ENCODE measurements at places on chromosomes 13 and 19.

DNA sequence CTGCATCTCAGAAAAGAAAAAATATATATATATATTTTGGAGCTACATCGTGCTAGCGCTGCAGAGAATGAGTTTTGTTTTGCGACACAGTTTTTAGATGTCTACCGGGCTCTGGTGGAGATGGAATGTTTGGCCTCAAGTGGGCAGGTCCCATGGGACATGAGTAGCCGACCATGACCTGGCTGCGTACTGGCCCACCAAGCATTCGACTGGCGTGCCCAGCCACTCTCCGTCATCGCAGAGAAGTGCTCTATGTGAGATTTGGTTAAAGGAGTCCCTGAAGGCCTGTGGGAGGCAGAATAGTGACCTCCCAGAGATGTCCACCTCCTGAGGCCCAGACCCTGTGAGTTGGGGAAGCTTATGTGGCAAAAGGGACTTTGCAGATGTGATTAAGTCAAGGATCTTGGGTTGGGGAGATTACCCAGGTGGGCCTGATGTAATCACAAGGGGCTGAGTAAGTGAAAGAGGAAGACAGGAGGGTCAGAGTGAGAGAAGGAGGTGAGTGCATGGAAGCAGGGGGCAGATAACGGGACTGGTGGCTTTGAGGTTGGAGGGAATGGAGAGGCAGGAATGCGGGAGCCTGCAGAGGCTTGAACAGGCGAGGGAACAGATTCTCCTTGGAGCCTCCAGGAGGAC, 821 bp upstream of the LILRB4 start:
- no peak for DNase-seq

DNA sequence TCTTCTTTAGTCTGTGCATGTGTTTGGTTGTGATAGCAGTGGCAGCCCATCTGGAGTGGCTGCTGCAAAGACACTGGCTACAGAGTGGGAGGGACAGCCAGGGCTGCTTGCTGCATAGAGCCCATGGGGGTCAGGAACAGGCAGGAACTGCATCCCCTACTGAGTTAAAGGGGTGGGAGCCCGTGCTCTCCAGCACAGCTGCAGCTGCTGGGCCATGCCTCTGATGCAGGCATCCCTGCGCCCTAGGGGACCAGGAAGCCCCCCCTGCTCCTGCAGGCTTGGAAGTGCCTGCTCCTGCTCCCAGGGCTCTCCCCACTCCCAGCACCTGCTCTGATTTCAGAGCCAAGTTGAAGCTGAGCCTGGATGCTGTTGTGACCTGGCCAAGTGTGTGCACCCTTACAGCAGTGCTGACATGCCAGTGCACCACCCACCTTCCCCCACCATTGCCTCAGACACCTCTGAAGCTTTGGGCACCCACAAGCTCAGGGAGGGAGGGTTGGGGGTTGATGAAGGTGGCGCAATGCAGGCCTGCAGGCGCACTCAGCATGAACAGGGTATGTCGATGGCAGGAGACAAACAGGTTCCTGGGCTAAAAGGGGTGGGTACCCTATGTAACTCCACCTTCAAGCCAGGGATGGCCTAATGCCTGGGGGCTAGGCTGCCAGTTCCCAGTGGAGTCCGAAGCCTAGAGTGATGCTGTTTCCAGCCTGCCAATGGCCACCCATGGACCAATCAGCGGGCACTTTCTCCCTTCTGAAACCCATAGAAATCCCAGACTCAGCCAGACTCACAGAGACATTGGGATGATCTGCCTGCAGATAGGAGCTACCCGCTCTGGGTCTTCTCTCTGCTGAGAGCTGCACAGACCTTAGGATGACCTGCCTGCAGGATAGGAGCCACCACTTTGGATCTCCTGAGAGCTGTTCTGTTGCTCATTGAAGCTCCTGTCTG, 919.9 kb upstream of the MIR17HG start:
- peak; percentile 13 for DNase-seq

DNA sequence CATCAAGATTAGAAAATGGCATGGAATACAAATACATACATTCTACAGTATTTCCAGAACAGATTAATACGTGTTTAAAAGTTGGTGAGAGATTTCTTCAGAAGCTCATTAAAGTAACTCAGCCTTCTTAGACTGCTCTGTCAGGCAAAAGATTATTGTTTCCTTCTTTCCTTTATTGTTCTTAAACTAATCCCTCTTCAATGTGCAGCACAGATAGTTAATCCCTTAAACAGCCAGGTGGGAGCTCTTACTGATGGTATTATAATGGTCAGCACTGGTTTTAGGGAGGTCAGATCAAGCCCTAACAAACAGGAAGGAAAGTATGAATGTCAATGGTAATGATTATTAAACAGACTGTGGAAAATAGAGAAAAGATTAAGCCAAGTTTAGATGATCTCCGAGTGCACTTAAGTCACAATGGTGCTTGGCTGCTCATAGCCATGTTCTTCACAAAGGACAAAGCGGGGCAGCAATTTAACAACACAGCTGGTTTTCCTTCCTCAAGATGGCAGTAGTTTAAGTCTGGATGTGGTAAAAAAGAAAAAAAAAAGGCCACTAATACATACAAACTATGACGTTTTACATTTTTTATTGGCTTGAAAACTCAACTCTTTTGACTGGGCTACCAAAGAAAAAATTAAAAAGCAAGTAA, 992.6 kb downstream of the PCDH9 start:
- DNase-seq, result peak; percentile 94

GRCh38 chr19:46111376-46111775, 13.1 kb downstream of the IGFL3 start:
- DNase-seq, result no peak

DNA sequence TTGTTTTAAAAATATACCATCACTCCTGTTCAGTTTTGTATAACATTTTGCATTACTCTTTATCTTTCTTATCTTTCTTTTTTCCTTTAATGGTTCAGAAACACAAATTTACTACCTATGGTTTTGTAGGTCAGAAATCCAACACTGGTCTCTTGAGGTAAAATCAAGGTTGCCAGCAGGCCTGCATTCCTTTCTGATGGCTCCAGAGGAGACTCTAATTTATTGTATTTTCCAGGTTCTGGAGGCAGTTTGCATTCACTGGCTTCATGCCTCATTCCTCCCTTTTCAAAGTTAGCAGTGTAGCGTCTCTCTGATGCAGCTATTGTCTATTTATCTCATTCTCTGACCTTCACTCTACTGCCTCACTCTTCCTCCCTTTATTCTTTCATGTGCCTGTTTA, 767.4 kb downstream of the SLITRK6 start:
- no peak for DNase-seq
